HT1080 (cell line): ENCODE measurements at places on chromosomes 1 and 21.

DNA sequence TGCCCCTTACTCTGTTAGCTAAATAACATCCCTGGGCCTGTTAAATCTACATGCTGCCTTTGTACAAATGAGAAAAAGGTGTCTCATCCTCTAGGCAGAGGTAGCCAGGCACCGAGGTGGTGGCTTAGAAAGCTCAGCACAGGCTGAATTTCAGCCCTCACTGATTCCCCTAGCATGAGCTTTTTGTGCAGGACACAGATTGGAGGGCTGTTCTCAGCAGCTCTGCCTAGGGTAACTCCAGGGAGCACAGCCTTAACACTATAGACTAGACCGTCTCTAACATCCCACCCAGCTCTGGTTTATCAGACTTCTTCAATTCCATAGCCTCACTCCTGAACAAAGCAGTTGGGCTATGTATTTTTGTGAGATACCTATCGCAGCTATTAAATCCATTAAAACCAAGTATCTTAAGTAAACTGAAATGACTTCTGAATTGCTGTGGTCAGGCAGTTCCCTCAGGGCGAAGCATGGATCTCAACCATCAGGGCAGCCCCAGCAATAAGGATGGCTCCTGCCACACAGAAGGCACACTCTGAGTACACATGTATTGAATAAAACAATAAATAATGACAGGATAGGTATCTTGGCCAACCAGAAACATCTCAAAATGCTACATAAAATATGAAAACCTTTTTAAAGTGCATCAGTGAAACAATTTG, 14.8 kb downstream of the S100A6 start:
- no peak for DNase-seq

GRCh38 chr1:231376875-231377549, 38.9 kb downstream of the SPRTN start:
- no peak for DNase-seq

DNA sequence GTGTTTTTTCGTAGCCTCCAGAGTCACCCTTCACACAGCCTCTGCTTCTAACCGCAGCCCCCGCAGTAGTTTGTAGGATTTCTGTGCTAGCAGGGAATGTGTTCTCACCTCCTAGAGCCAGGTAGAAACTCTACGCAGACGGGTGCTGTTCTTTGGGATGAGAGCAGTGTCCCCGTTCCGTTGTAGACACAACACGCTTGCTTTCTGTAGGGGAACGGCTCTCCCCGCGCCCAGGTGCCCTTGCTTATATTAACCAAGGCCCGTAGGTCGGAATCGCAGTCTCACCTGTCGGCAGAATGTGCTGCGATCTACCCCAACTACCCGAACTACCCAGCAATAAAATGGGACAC, 111.8 kb upstream of the NBPF11 start:
- DNase-seq: no peak

- peak; percentile 21 for DNase-seq
Measured at GRCh38 chr1:87061742-87062156, 147.3 kb downstream of the HS2ST1 start.

- DNase-seq: no peak
Measured at GRCh38 chr1:153357076-153357852, 390 bp upstream of the S100A9 start.

GRCh38 chr1:86277936-86278335, 118.2 kb downstream of the ODF2L start:
- no peak for DNase-seq

DNA sequence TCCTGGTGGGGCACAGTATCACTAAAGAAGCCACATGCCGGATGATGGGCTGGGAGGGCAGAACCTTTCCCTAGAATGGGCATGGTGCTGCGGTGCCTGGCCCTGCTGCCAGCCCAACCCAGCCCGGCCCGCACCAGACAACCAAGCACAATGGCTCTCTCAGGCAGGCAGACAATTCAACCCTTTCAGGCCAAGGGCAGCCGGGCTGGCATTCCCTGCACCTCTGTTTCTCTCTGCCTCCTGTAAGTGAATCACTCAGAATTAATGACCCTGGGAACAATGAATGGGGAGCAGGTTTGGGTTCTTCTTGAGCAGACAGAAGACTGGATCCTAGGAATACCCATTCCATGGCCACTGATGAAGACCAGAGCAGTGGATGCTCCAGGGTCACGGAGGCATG, 41.0 kb upstream of the IFFO2 start:
- no peak for DNase-seq

GRCh38 chr1:100036718-100037655, 67.2 kb downstream of the SLC35A3 start:
- DNase-seq: peak; percentile 74

DNA sequence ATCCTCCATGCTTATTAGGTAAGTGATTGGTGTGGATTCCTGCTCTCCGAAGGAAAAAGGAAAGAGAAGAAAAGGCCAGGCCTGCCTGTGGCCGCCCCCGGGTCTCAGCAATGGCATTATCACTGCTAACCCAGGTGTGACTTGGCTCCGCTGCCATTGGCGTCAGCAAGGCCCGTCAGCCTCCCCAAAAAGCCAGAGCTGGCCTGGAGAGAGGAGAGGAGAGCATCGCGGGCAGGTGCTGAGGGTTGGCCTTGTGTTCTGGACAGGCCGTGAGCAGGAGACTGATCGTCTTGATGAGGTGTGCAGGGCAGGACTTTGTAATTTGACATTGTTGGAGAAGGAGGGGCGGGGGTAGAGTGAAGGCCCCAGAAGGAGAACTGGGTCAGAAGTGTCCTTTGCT, 186.4 kb downstream of the CAMTA1 start:
- DNase-seq: no peak

DNA sequence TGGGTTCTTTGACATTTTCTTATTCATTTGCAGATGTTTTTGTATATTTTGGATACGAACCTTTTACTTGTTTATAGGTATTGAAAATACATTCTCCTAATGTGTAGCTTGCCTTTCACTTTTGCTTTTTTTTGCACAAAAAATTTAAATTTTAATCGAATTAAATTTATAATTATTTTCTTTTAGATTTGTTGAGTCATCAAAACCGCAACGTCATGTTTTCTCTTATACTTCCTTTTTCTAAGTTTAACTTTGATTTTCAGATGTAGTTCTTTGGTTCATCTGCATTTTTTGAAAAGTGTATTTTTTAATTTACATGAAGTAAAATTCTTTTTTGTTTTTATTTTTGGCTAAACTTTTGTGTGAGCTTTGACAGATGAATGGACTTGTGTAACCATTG, 243.7 kb upstream of the DPYD start:
- DNase-seq: no peak

DNA sequence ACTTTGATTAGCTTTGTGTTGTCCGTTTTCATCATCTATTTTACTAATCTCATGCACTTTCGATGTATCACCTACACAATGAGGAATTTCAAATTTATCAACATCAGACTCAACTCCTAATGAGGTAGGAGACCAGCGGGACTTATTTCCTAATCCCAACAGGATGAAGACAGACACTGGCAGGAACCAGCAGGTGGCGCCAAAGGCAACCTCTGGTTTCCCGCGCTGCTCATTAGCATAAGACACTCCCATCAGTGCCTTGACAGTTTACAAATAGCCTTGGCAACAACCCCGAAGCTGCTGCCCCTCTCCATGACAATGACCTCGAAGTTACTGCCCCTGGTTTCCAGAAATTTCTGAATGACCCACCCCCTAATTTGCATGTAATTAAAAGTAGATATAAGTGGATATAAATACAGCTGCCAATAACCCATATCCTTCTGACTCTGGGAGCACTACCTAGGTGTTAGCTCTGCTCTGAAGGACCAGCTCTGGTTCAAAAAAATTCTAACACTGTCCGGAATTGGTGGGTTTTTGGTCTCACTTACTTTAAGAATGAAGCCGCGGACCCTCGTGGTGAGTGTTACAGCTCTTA, 974.8 kb downstream of the ADGRL2 start:
- peak; percentile 24 for DNase-seq
